CD4-positive, alpha-beta T cell treated with Interleukin-4 for 4 hours (primary cell): ENCODE measurements at places on chromosomes 3 and 15.

DNA sequence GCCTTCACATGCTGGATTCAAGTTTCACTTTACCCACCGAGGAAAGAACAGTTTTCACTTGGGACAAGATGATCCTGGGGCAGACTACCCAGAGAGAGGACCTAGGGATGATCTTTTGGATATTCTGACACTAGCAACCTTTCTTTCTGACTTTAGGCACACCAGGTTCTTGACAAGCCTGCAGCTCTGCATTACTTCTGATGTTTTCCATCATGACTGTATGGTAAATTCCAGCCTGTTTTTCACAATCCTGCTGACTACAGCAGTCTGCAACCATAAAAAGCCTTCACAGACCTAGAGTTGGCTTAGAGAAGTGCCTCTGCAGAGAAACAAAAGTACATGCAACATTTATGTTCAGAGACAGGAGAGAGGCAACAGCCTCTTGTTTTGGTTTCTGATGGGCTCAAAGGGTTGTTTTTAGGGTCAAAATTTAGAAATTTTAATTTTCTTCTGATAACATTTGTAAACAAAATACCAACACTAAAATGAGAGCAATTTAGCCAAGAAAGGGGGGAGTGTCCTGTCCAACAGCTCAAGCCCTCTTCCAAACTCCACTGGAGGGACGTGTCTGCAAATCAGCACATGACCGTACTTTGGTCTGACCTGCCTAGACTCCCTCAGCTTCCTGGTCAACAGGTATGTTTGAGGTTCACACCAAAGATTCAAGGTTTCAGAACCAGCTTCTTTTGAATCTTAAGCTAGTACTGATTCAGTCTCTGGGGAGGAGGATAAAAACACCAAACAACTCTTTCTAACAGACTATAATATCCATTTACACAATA lies 799 bp downstream of the ABI3BP start:
- DNase-seq, result no peak

- DNase-seq, result no peak
Measured at GRCh38 chr15:63059075-63059474, 16.5 kb downstream of the TPM1 start.

DNA sequence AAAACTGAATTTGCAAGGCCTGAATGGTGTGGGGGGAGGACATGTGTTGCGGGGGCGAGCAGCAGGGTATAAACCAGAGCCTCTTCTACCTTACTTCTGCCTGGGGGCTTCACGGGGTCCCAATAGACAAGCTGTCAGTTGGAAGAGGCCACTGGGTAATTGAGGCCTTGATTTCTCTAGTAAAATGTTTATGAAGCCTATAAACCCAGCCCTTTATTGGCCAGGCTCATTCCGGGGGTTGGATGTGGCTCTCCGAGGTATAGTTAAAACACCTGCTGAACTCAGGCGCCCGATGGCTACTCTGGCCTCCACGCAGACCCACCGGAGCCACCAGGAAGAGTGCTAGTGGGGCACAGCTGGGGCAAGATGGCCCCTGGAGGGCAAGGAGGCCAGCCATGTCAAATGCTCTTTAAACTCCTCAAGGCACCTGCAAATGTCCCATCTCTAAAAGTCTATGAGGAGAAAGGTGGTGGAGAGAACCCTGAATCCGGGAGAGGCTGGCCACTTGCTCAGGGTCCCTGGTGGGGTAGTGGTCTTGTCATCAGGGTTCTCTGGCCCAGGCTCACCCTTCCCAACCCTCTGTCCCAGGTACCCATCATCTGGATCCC lies 34.3 kb downstream of the IGDCC3 start:
- DNase-seq, result no peak

DNA sequence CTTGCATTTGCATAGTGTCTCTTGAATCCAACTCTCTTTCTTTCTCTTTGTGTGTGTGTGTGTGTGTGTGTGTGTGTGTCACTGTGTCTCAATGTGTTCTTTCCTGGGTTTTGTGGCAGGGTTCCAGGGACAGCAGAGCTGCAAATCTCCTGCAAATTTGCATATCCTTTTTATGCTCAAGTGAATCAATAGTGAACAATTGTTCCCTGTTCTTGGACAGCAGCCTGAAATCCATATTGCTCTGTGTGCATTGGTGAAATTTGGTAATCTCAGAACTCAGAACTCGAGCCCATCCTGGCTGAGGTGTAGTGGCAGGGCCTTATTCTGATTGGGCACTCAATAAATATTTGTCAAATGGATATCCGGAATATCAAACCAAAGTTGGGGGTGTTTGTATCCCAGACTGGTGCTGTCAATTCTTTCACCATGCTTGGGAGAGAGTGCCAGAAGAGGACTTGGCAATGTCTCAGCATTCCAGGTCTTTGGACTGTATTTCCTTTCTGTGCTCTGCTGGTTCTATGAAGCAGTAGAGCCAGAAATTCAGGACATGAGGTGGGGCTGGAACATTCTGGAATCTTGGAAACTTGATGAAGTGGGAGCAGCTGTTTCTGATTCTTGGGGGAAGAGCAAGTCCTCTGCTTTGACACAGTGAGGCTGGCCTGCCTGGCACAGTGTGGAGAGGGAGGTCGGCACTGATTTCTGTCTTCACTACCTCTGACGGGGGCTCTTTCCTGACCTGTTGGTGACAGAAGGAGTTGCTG lies 380.6 kb upstream of the C2CD4B start:
- DNase-seq, result no peak

DNA sequence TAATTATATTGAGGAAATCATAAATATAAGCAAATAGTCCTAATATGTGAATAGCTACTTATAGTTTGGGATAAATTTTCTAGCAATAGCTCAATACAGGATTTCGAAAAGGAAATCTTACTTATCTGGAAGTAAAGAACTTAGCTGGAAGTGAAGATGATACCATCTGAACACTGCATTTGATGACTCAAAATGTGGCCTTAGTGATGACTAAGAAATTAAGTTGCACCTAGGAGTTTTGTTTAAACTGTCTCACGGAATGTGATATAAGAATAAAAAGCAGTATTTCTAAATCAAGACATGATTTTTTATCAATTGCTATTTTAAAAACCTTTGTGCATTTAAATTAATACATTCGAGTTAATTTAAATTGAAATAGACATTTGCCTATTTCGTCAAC lies 91.2 kb downstream of the EOMES start:
- peak; percentile 48 for DNase-seq

GRCh38 chr15:69359722-69360121 lies 54.4 kb upstream of the KIF23 start:
- no peak for DNase-seq

DNA sequence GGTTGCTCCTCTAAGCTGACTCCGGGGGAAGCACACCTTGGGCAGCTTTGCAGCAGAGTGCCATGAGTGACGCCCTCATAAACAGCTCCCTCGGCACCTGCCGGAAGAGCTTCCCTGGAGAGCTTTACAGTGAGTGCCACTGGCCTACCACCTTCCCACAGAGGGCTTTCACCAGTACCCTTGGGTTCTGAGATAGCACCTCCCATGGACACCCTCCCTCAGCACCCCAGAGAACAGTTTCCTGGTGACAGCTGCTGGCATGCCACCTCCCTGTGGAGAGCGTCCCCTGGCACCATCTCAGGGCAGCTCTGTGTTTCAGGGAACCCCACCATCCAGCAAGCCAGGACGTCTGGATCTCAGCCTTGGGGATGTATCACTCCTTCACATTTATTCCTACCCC lies 49.1 kb downstream of the RUBCN start:
- DNase-seq, result no peak

DNA sequence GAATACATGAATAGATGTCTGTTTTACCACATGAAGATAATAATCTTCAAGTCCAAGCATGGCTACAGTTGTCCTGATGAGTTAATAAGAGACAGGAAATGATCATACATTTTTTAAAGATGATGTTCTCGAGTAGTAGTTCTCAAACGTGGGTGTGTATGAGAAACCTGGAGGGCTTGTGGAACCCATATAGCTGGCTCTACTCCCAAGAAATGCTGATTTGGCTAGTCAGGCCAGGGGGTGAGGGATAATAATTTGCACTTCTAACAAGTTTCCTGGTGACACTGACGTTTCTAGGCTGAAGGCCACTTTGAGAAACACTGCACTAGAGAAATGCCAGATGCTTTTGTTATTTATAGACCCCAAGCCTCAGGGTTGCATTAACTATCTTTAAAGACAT lies 37.0 kb downstream of the ROPN1B start:
- DNase-seq, result no peak

GRCh38 chr3:149145974-149146373 lies 16.5 kb downstream of the HPS3 start:
- DNase-seq, result peak; percentile 38

- DNase-seq, result no peak
Measured at GRCh38 chr3:137039570-137039969, 81.8 kb downstream of the IL20RB start.

- no peak for DNase-seq
Measured at GRCh38 chr15:91752081-91752785, 101.3 kb upstream of the SLCO3A1 start.

- no peak for DNase-seq
Measured at GRCh38 chr3:131526801-131527347, 24.1 kb upstream of the MRPL3 start.

GRCh38 chr15:98896002-98896721 lies 111.4 kb downstream of the PGPEP1L start:
- no peak for DNase-seq

GRCh38 chr3:7382293-7383010 lies 521.5 kb downstream of the GRM7 start:
- no peak for DNase-seq

DNA sequence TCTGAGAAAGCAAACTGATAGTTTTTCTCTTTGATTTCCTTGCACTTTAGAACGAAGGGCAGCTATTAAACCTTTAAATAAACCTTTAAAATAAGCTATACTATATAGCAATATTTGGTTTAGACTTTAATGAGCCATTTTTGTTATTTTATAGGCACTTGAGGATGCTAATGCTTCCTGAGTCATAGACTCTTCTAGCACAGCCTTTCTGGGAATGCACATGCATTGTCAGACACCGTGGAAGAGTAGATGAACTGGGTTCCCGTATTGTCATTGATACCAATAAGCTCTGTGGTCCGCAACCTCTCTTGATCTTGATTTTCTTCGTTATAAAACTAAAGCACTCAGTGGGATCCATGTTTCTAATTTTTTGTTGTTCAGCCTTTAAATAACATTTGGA lies 27.6 kb downstream of the CERS3 start:
- DNase-seq, result no peak

GRCh38 chr3:104521606-104522336 lies 844.9 kb upstream of the ALCAM start:
- no peak for DNase-seq

- DNase-seq, result no peak
Measured at GRCh38 chr15:44647036-44647435, 16.4 kb downstream of the SPG11 start.

DNA sequence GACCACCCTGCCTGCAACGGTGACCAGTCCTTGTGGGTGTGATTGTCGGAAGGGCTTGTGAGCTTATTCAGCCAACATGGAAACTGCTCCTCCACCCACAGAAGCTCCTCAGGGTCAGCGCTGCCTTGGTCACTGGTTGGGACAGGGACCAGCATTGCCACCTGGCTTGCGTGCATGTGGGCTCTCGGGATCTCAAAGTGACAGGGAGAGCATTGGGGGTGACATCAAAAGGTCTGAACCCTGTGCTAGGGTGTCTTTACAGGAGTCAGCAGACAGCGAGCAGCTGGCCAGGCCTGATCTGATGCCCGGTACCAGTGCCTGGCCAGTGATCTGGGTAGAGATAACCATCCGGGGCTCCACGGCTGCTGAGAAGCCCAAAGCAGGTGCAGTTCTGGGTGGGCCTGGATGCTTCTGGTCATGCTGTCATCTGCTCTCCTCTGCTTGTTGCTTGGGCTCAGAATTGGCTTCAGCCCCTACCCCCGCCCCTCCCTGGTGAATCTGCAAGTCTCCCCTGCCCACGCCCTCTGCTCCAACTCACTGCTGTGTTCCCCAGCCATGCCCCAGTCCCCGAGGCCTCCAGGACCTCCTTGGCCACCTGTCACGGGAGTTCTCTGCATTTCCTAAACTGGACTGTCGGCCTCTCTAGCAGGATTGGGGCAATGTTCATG lies 134.8 kb downstream of the NSMCE3 start:
- no peak for DNase-seq

GRCh38 chr3:12990306-12990705 lies 82.9 kb downstream of the IQSEC1 start:
- no peak for DNase-seq

- no peak for DNase-seq
Measured at GRCh38 chr15:31353931-31354330, 27.3 kb downstream of the KLF13 start.
